Activated naive CD8-positive, alpha-beta T cell treated with anti-CD3 and anti-CD28 coated beads for 36 hours (primary cell): ENCODE measurements at places on chromosomes 16 and 17.

GRCh38 chr17:77542551-77543490, 402.1 kb downstream of the SEC14L1 start:
- peak; percentile 49 for DNase-seq

- no peak for DNase-seq
Observed at GRCh38 chr17:50947782-50948543, 81.8 kb upstream of the TOB1 start.

DNA sequence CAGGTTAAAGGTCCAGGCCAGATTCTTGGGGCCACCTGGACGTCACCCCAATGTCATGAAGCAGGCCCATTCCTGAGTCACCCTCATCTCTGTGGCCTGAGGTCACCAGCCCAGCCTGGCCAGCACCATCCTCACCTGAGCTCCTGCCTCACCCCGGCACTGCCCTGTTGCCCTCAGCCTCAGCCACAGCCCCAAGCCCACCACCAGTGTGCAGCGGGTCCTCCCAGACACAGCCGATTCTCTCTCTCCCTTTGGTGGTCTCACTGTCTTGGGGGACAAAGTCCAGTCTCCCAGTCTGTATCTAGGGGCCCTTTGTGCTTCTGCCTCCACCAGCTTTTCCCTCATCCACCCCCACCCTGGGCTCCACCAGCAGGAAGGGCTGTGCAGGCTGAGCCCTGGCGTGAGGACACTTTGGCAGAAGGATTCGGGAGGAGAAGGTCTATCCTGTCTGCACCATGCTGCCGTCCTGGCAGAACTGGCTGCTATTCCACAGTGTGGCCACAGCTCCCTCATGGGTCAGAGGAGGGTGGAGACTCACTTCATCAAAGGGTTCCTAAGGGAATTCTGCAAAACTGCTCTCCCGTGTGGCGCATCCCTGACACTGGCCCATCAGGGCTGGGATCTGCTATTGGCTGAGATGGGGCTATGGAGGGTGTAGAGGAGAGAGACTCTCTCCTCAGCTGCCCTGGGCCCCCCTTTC, 64.3 kb downstream of the PRMT7 start:
- no peak for DNase-seq

DNA sequence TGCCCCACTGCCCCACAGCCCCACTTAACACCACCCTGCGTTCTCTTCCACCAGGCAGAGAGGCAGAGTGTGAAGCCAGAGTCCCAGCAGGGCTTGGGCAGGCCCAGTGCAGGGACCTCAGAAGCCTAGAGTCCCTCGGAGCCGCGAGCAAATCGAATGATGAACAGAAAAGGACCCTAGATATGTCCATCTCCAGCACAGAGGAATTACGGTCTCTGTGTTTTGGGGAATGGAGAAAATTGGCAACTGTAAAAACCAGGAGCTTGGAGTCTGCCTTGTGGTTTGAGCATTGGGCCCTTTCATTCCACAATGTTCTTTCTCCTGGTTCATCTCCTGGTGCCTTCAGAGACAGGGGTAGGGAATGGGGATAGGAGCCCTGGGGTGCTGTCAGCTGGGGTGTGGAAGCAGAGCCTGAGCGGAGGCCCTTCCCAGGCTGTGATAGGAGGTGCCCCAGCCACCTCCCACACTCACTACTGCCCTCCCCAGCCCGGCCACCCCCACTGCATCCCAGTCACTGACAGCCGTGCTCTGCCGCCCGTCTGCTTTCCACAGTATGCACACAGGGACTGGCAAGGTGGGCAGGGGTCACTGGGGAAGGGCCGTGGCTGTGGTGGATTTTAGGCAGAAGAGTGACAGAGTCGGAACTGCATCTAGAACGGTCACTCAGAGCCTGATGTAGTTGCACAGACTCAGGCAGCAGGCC, 26.7 kb downstream of the TBX4 start:
- no peak for DNase-seq

GRCh38 chr16:17194190-17194780, 276.5 kb downstream of the XYLT1 start:
- peak; percentile 35 for DNase-seq

GRCh38 chr16:86494039-86494564, 16.2 kb upstream of the FOXF1 start:
- no peak for DNase-seq

- no peak for DNase-seq
Observed at GRCh38 chr17:34254146-34254545, 939 bp upstream of the CCL2 start.
